Chondrocyte (in vitro differentiated cells): ENCODE measurements at places on chromosomes 1 and 21. TPM values are rescaled to one million over a fixed set of nuclear protein-coding genes. Genes with fewer than 3 reads are reported as not detected.

The CIART gene
- total RNA-seq, result 3.1 to 3.9 TPM (median 3.1 TPM) in 3 replicates

GRCh38 chr1:32051706-32052105, 21.0 kb upstream of the TMEM39B start:
- no peak for DNase-seq

DNA sequence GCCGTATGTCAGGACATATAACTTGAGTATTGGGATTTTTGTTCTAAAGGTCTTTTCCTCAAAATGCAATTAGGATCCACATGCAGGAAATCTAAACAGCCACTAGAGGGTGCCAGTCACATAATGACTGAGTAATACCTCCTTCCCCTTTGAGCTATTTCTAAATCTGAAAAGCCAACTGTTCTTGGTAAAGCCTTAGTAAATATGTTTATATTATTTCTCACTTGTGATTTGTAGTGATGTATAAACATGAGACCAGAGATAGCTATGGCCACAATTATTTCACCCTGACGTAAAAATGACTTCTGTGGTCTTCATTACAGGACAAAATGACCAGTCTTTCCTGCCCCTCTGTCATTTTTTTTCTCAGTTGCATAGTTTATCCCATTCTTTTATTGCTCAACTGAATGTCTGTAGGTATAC, 41.0 kb upstream of the DR1 start:
- no peak for DNase-seq

The AKR7A3 gene
- 0.45 to 1.5 TPM (median 0.51 TPM) in 3 replicates for total RNA-seq

The CDC20 gene
- total RNA-seq, result 14.4 to 16.9 TPM (median 14.5 TPM) in 3 replicates

The BRDT gene
- not detected in 3 replicates for total RNA-seq
